Brain pericyte (primary cell): ENCODE measurements at places on chromosomes 5 and 9.
A peak's percentile ranks its signal among the peaks of the same experiment; 100 is the strongest.

DNA sequence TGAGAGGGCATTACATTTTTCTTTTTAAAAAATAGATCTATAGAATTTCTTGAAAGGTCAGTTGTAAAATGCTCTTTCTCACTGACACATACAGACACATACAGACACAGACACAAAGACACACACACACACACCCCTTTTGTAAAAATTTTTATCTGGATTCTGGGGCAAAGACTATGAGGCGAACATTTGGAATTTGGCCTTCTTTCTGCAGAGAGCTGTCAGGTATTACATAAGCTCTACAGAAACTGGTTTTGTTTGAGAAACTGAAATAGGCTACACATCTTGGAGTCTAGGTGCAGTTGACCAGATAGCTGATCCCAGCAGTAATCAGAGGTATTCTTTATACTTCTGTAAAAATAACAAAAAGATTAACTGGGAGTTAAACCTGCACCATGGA lies 315.9 kb upstream of the RPS23 start:
- DNase-seq: no peak

DNA sequence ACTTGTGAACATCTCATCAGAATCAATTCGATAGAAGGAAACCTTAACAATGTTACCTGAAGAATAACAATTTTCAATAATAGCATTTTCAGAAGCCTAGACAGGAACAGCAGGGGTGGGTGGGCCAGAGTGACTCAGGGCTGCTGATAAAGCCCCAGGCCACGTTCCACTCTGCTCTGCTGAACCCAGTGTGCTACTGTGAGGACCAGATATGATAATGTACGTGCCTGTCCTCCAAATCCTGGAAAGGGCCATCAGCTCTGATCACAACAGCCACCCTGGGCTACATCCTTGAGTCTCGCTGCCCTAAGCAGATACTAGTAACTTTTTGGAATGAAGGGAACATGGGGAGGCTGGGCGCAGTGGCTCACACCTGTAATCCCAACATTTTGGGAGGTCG lies 91.3 kb downstream of the PRRT1B start:
- DNase-seq: no peak

- DNase-seq: peak; percentile 83
Observed at GRCh38 chr9:72365525-72366256, 683 bp upstream of the ZFAND5 start.

DNA sequence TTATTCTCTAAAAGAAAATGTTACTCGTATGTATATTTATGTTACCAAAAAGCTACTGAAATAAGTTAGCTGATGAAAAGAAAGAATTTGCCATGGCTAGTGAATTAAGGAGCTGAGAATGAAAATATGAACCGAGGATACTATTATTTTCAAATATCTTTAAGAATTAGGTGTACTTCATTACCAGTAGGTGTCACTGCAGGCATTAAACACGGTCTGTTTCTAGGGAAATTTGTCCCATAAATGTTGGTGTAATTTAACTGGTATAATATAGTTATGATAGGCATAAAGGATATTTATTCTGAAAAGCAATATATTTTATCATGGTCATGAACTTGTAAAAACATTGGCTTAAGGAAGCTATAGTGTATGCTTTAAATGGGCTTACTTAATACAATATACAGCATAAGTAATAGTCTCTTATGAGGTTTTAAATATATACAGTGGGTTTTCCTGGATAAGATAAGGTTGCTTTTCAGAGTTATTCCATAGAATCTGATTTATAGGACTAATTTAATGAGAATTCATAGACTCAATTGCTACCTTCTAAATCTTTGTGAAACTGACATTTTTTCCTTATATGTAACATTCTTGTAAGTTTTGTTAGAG lies 72.4 kb upstream of the MPDZ start:
- DNase-seq: no peak

DNA sequence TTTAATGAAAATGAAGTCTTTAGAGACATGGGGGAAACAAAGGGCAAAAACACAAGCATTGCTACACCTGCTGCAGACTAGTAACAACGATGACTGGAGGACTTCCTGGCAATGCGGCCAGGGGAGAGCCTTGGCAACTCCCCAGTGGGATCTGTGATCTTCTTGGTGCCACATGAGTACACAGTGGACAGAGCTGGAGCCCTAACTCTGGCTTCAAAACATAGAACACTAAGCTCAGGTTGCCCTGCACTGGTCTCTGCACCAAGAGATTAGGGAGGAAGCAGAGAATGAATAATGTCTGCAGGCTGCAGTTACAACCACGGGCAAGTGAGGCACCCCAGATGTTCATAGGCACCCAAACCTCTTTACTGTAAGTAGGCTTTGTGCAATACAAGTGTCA lies 91.1 kb downstream of the MRPS27 start:
- no peak for DNase-seq

- no peak for DNase-seq
Observed at GRCh38 chr9:133518200-133518599, 6.6 kb downstream of the MYMK start.

DNA sequence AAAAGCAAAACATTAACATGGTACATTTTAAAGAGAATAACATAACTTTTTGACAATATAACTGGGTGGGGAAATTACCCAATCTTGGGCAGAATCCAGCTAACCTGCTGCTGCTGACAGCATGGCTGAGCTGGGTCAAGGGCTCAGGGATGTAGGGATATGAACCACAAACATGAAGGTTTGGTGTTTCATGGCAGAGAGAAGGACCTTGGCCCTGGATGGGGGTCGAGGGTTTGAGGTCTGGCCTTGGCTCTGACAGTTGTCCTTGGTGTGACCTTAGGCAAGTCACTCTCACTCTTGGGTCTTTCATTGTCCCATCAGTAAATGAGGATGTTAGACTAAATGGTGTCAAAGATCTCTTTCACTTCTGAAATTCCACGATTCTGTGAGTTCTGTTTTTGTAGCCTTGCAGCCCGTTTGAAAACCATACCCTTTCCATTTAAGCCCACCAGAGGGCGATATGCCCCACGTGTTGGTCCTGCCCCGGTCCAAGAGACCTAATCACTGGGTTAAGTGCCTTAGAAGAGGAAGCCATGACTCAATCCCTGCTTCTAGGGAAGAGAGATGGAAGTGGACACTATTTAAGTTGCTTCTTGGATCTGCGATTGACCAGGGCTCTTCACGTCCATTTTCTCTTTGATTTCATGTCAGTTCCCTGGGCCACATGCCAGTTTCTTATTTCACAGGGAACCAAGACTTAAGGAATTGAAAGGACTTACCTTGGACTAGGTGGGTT lies 56.8 kb upstream of the TEX48 start:
- DNase-seq: peak; percentile 42

GRCh38 chr5:175471196-175471595 lies 7.2 kb upstream of the SFXN1 start:
- no peak for DNase-seq

GRCh38 chr5:138246334-138246733 lies 28.1 kb downstream of the GFRA3 start:
- DNase-seq: no peak

- DNase-seq: no peak
Observed at GRCh38 chr9:80937645-80938044, 751.7 kb downstream of the TLE1 start.

- no peak for DNase-seq
Observed at GRCh38 chr5:179290681-179291540, 54.4 kb downstream of the ADAMTS2 start.

DNA sequence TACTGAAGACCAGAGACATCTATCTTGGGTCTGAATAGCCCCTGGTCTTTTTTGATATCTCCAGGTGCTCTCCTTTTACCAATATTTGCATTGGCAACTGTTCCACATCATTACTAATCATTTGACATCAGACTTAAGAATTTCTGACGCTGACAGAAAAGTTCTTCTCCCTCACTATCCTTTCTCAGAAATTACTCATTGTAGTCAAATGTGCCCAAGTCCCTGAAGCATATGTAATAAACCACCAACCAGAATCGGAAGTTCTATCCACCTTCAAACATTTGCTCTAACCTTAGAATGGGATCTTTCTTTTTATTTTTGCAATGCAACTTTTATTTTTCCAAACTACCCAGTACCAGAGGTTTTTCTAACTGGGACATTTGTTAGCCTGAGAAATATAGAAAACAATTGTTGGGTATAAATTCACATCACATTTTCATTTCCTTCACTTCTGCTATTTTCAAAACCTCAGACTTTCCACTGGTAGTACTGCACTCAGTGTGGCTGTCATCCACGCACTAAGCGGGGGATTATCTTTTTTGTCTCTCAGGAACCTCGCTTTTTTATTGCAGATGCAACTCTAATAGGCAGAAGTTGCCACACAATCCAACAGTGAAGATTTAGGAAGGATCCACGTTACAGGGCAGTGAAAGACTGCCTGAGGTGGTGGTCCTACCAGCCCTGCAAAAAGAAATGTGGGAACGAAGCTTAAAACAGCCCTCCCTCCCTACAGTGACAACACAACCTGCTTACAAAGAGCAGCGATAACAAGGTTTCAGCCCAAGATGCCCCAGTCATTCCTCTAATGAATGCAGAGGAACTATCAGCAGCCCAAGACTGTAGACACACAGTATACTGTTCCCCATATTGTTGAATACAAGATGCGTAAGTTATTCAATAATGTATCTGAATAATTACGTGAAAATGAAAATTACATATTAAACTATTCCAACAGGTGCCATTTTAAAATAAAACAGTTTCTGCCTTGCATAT lies 201.2 kb downstream of the EBF1 start:
- no peak for DNase-seq

DNA sequence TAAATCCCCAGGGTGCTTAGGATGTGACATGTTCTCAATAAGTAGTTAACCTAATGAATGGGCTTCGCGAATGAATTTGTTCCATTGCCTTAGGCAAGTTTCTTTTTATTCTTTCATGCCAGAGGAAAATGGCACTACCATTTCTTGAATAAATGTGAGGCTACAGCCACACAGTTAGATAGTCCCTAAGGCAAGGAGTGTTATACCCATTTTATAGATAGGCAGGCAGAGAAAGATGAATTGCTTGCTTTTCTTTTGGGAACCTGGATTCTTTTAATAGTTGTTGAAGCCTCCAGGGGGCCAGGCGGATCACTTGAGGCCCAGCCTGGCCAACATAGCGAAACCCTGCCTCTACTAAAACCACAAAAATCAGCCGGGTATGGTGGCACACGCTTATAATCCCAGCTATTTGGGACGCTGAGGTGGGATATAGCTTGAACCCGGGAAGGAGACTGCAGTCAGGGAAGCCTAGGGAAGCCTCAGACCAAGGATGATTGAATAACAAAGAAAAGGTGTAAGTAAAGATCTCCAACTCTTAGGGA lies 943 bp downstream of the NOP16 start:
- no peak for DNase-seq

GRCh38 chr9:110142868-110143481 lies 65.0 kb downstream of the C9orf152 start:
- no peak for DNase-seq

- no peak for DNase-seq
Observed at GRCh38 chr5:154753792-154754191, 1.4 kb upstream of the LARP1 start.

- no peak for DNase-seq
Observed at GRCh38 chr9:89225991-89226471, 47.4 kb upstream of the SHC3 start.

- DNase-seq: no peak
Observed at GRCh38 chr9:129258823-129259301, 80.8 kb upstream of the IER5L start.

GRCh38 chr9:116494815-116495634 lies 192.1 kb upstream of the TRIM32 start:
- no peak for DNase-seq

- no peak for DNase-seq
Observed at GRCh38 chr9:127612939-127613582, 984 bp downstream of the STXBP1 start.

DNA sequence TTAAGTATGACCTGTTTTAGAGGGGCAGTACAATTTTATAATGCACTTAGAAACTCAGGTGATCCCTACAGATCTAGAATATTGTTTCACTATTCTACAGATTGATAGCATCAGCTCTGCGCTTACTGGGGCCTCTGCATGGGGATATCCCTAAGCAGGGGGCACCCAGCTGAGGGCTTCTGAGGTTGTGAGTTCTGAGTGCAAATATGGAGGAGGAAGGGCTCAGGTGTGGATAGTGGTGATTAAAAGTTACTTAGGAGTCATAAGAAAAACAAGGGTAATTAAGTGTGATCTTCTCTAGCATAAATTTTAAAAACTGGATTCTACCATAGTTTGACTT lies 274.4 kb downstream of the EFNA5 start:
- DNase-seq: no peak

DNA sequence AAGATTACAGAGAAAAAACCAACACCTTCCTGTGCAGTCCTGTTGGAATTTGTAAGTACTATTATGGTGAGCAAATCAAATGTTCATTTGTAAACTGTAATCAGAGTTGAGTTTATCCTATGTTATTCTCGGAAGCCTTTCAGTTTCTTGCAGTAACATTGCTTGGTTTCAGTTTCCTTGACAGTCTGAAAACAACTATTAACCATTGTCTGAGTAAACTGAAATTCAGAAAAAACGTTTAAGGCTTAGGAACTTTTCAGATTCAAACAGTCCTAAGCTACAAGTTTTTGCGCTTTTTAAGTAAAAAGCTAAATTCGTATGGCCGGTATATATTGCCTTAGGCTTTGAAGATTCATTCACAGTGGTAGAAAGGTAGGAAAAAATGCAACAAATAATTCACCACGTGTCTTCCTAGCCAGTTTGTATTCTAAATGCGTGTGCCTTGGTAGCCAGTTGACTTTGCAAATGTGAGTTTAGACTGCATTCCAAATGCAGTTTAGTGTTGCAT lies 2.5 kb downstream of the GPBP1 start:
- no peak for DNase-seq

DNA sequence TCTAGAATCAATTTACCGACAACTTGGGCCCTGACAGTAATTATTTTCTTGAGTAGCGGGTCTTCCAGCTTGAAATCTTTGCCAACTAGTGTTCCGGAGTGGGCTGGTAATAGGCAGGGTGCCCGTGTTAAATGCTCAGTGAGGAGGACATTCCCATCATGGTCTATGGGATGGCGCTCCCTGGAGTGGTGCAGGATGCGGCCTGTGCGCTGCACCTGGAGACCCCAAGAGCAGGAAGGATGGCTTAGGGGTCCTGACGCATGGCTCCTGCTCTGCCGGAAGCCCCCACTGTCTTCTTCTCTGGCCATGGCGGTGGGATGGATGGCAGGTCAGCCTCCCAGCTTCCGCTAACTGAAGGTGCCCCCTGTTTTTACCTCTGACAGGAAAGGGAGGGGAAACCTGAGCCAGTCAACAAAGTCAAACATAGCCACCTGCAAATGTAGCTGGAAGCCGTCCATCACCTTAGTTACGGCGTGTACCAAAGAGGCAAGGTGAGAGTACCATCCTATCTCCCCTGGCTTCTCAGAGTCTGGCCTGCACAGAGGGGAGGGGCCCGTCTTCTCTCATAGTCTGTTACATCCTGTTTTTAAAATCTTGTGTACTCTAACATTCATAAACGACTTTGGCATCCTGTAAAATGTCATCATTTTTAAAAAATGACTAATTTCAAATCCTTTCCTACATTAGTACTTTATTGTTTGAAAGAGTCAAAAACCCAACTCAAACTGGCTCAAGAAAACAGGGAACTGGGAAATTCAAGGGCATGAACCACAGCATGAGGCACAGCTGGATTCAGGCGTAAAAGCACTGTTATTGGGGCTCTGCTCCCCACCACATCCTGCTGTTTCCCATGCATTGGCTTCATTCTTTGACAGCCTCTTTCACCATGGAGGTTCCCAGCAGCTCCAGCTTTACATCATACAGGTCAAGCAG lies 28.5 kb upstream of the UNC5A start:
- DNase-seq: no peak

- no peak for DNase-seq
Observed at GRCh38 chr9:135616619-135617537, 22.5 kb downstream of the GLT6D1 start.

- no peak for DNase-seq
Observed at GRCh38 chr9:111064160-111064837, 26.0 kb upstream of the LPAR1 start.

GRCh38 chr9:33291031-33291397 lies 698 bp downstream of the NFX1 start:
- DNase-seq: no peak
